ENCODE measurements at places on chromosomes 4 and X.

GRCh38 chr4:68732653-68733466 is 62.4 kb upstream of the UGT2B15 start:
- DNase-seq, result no peak

DNA sequence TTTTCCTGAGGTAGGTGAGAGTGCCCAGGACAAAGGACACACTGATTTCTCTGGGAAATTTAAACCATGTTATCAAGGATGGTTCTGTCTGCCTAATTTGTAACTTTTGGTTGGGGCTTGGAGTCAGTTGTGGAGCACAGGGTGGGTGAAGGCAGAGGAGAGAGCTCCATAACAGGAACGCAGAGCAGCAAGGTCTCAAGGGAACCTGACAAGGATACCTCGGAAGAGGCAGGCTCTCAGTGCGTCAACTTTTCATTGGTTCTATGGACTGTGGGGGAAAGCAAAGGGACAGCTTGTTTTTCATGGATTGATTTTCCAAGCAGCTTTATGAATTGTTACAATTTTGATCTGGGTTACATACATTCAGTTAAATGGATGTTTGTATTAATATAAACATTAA is 110.4 kb downstream of the SLIT2 start:
- DNase-seq, result no peak

GRCh38 chrX:133754657-133755056 is 230.7 kb downstream of the GPC3 start:
- DNase-seq, result no peak

- DNase-seq, result no peak
These were observed 46.3 kb downstream of the COL4A5 start for GRCh38 chrX:108485960-108486359.

GRCh38 chrX:30296408-30297254 is 12.6 kb downstream of the NR0B1 start:
- DNase-seq, result no peak

DNA sequence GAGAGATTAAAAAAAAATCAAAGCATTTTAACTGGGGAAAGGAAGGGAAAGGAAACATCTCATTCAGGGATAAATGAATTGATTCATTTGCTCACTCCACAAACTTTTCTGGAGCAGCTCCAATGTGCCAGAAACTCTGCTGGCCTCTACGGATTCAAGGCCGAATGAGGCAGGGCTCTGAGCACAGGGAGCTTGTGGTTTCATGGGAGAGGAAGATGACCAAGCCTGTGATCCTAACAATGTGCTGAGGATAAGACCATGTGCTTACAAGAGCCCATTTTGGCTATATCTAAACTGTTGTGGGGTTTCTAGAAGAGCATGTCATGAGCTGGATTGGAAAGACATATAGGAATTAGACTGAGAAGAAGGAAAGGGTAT is 137.5 kb downstream of the ZNF674 start:
- DNase-seq, result no peak

DNA sequence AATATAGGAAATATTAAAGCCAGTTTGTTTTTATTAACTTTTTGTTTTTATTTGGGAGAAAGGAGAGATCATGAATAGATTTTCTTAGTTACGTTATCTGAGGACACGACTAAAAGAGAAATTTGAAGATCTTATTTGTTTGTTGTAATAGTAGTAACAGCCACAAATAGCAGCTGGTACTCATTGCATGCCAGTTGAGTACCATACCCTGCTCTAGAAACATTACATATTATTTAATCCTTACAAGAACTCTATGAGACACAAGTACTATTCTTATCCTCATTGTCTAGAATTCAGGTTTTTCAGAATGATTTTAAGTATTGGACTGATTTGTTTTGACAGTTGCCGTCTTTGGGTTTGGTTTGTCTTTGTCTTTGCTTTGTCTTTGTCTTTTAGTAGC is 31.8 kb downstream of the USP53 start:
- DNase-seq, result no peak

DNA sequence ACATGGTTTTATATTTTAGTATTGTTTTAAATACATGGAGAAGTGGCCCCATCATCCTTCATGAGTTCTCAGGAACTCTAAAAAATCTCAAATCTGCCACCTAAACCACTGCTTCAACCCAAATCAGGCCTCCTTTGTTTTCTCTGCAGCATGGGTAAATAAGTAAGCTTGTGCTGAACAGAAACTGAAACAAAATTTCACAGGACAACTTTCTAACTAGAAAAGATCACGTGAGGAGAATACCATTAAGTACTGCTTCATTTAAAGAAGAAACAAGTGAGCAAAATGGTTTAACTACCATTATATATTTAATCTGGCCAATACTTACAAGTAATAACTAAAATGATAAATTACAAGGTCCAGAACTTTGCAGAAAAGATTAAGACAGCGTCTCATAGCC is 2.5 kb downstream of the ARAP2 start:
- DNase-seq, result no peak

GRCh38 chr4:9979101-9979701 is 42.1 kb downstream of the SLC2A9 start:
- DNase-seq, result no peak

GRCh38 chr4:53322696-53323095 is 43.2 kb downstream of the SCFD2 start:
- DNase-seq, result no peak

DNA sequence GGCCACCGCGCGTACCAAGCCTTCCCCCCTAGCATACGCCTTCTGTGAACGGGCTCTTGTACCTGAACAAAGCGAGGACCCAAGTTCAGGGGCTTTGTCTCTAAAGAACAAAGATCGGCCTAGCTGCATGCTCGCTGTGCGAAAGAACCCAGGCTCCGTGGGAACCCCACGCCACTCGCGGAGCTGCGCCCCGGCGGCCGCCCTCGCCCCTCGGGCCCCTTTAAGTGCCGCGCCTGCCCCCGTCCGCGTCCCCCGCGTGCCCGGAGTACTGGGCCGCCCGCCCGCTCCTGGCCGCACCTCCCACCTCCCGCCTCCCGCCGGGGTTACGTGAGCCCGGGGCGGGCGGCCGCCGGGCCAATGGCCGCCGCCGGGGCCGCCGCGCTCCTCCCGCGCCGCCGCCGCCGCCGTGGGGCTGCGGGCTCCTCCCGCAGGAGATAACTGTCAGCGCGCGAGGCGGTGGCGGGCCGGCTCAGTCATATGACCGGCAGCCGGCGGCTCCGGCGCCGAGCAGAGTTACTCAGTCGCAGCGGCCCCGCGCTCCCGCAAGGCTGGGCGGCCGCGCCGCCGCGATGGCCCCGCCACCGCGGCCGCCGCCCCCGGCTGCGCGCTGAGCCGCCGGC is at the start of gene FNIP2:
FNIP2 (plus strand) TSS at position 472 of the 620 bp plus-strand sequence. CDS start 187 bp downstream, outside the sequence.
- DNase-seq, result peak; percentile 43

Data from stimulated activated CD4-positive, alpha-beta T cell treated with anti-CD3 and anti-CD28 coated beads, Interleukin-15, amount 100 ng/mL, for 1 hour (primary cell).